IMR-90 (cell line): ENCODE measurements at places on chromosomes 3 and 15. TPM values are rescaled to one million over a fixed set of nuclear protein-coding genes. Genes with fewer than 3 reads are reported as not detected.

DNA sequence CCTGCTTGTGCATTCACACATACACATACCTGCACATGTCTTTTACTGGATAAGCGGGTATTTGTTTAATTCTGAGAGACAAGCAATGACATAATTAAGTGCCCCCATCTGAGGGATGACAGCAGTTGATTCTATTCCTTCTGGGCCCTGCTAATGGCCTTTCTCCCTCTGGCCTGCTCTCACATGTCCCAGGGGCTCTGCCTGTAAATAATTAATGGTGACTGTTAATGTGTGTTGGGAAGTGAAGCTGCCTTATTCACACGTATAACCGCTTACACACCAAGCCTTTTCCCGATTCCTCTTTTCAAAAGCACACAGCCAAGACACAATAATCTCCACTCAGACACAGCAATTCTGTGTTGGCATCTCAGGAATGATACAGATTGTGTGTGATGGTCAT is 47.8 kb downstream of the LRRK1 start:
- no peak for DNase-seq

MOBP gene
- total RNA-seq = not detected in 2 replicates

TNFSF10 gene
- 1.1 and 1.3 TPM in 2 replicates for total RNA-seq

GRCh38 chr15:75198560-75199356 is 2.9 kb upstream of the C15orf39 start:
- DNase-seq = peak; percentile 49

DNA sequence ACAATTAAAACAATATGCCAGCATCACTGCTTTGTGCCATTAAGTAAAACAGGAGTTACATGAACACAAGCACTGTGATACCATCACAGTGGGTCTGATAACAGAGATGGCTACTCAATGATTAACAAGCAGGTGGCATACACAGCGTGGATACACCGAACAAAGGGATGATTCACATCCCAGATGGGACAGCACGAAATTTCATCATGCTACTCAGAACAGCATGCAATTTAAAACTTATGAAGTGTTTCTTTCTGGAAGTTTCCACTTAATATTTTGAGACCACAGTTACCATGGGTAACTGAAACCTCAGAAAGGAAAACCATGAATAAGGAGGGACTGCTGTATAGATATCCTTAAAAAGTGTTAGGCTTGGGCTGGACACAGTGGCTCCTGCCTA is 44.5 kb downstream of the SLC24A1 start:
- peak; percentile 88 for DNase-seq
